SJCRH30 (cell line): ENCODE measurements at places on chromosomes 13 and 19. TPM values are rescaled to one million over a fixed set of nuclear protein-coding genes. Genes with fewer than 3 reads are reported as not detected.

GRCh38 chr19:30228835-30229524 lies 143.2 kb upstream of the ZNF536 start:
- DNase-seq, result peak; percentile 66

CEACAM21 gene
- 5.5 and 5.6 TPM in 2 replicates for total RNA-seq

DNA sequence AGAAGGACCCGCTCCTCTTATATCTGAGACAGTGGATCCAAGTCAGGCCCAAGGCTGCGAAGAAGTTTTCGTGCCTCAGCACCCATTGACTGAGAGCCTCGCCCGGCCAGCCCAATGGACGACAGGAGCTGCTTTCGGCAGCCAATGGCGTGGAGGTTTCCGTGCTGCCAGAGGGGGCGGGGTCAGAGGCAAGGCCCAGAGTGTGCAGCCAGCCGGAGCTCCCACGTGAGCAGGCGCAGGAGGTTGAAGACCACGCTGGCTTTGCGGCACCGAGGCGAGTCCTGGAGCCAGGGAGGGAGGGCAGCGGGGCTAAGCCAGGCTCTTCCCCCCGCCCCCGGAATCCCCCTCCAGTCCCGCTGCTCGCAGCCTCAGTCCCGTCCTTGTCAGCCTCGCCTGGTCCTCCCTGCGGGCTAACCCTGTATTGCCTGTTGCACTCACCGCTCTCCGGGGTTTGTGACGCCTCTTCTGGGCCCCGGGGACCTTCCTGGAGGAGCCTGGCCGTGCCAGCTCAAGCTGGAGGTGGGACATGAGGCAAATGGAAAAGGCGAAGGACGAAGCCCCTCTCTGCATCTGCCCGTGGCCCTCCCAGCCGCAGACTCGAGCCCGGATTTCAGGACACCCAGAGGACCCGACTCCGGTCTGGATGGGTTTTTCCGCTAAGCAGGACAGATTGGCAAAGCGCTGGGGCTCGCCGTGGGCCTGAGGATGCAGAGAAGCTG lies 1.5 kb downstream of the IFNL4 start:
- no peak for DNase-seq

ZNF235 gene
- 8.0 and 8.2 TPM in 2 replicates for total RNA-seq

DNA sequence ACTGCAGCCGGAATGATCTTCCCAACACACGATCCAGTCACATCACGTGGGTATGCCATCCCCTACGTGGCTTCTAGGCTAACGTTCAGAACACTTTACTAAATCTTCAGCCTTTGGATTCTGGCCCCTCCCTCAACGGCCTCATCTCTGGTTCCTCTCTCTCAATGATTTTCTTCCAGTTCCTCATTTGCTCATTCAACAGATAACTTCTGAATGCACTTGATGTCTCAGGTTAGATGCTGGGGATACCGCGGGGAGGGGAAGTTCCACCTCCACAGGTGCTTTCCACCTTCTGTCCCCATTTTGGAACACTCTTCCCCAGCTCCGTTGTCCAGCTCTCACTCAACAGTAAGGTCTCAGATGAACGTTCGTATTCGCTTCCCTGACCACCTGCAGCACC lies 66.1 kb downstream of the ATP7B start:
- DNase-seq, result no peak

DNA sequence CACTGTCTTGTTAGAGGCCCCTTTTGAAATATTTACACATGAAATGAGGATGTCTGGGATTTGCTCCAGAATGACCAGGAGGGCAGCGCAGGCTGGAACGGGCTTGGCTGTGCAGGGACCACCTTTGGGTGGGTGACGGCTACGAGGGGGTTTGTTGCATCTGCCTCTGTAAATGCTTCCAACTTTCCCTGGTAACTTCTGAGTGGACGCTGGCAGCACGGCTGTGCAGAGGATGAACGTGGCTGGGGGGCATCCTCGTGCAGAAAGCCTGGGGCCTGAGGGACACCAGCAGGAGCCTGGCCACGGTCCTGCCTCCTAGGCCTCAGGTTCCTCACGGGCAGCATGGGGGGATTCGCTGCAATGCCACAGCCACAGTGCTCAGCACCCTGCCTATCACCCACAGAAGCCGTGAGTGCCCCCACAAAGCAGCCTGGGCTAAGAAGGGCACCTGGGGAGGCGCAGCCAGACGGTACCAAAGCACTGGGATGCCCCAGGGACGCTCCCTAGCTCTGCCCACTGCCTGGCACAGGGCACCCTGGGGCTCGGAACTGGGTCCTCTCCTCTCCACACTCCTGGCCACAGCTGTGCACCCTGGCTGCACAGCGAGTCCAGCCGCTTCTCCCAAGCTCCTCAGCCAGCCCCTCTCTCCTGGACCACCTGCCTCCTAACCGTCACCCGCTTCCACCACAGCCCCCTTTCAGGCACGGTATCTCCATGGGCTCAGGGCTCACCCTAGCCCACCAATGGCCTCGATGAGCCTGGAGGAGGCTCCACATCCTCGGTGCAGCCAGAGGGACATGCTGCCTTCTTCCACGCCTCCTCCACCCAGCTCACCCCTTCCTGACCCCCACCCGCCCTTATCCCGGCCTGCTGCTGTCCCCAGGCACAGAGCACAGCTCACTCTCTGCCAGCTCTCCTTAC lies 44.5 kb downstream of the MLLT1 start:
- no peak for DNase-seq

DNA sequence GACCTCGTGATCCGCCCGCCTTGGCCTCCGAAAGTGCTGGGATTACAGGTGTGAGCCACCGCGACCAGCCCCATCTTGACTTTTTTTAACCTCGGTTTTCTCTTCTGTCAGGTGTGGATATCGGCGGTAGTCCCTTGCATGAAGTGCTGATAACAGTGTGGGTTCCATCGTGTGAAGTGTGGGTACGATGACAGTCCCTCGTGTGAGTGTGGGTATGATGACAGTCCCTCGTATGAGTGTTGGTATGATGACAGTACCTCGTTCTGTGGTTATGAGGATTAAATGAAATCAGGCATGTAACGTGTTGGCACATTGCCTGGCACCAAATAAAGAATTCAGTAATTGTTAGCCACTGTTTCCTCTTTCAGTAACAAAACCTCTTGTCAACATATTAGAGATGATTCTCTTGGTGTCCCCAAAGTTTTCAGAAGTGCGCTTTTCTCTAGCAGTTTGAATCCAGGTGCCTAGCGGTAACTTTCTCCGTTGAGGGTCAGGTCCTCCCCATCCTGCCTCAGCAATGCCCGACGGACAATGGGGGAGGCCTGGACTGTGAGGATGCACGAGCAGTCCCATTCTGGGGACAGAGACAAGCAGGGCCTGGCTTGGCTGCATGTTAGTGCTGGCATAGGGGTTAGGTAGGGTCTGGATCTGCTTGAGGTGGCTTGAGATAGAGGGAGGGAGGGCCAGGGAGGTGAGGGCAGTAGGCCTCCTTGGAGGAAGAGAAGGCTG lies 15.3 kb downstream of the GATAD2A start:
- peak; percentile 76 for DNase-seq
